ENCODE measurements at places on chromosomes 5 and 9.

- no peak for DNase-seq
Measured at GRCh38 chr9:103709366-103709765, 384.7 kb upstream of the SMC2 start.

DNA sequence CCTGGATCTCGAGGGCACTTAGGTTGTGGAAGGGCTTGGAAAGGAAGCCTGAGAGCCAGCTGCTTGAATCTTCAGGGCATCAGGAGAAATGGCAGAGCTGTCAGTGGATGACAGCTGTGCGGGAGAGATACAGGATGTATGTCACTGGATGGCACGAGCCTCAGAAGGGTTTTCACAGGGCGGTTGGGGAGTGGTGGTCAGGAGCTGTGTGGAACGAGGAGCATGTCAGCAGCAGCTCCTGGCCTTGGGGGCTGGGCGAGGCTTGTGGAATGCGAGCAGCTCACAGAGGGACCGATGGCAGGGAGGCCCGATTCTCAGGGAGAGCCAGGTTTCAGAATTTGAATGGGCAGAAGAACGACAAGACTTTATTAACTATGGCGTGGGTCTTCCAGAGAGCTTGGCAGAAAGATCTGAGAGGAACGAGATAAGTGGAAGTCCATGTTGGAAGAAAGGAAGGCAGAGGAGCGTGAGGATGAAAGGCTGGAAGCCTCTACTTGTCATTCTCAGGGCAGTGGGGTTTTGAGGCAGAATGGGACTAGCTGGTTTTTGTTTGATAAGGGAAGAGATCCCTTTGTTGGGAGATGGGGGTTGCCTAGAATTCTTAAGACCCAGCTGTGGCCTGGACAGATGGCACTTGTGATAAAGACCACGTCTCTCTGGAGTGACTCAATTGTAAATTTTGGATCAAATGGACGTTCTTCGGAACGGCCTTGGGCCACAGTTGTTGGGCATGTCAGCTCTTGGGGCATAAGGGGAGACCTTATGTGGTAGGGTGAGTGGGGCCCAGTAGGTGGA lies 60.3 kb downstream of the SNX30 start:
- no peak for DNase-seq

DNA sequence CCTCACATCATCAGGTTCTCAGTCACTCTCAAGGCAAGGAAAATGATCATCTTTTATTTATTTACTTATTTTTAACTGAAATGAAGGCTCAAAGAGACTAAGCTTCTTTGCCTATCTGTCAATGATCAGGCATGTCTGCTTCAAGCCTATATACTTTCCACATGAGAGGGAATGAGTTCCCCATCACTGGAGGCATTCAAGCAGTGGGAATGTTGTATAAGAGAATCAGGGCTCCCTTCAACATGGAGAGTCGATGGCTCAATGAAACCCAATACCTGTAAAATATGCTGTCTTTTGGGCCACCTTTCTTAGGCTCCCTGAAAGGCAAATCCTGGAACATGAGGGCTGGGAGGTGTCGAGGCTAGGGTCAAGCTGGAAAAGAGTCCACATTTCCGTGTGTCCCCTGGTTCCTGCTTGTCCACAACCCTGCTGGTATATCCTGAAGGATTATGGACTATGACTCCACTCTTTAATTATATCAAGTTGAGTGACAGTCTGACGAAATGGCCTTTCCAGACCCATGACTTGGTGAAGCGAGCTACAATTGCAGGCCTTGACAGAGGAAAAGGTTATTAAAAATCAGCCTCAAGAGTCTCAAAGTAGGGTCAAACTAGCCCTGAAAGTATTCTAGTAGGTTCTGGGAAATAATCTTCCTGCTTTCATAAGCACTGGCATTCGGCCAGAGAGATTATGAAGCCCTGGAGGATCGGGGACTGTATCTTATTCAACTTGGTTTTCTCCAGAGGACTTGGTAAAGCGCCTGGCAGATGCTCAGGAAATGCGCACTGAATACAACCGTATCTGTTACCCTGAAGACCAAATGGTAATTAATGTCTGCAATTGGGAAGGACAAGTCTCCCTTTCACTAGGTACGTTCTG lies 145.9 kb upstream of the TBC1D2 start:
- DNase-seq, result no peak

DNA sequence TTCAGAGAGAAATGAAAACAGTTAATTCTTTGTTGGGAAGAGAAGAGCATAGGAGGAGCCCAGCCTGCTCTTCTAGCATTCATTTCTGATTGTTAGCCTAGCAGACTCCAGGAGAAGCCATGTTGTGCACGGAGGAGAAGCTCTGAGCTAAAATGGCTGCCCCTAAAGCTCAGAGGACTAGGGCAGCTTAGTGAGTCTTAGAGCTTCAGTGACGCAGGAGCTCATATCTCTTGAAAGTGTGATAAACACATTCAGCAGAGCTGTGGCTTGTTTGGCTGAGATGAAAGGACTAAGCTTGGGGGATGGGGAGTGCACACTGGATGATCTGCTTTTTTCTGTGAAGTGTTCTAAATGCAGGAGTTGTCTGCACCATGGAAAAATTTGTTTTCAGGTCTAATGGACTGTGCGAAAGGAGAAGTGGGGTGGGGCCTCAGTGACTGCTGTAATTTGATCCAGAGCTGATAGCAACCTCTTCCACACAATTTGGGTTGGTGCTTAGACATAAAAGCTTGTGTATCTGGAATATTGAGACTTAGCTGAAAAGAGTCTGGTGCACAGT lies 58.5 kb downstream of the ZNF462 start:
- DNase-seq, result peak; percentile 46

- no peak for DNase-seq
Measured at GRCh38 chr9:125983681-125984080, 236.5 kb downstream of the PBX3 start.

DNA sequence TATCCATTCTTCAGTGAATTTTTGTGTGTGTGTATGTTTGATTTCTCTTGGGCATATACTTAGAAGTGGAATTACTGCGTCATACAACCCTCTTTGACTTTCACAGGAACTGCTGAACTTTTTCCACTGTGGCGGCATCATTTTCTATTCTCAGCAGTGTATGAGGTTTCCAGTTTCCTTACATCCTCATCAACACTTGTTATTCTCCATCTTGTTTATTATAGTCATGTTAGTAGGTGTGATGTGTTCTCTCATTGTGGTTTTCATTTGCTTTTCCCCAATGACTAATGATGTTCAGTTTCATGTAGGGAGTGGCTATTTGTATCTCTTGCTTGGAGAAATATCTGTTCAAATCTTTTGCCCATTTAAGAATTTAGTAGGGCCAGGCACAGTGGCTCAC lies 2.6 kb downstream of the ZNF79 start:
- no peak for DNase-seq

- DNase-seq, result no peak
Measured at GRCh38 chr5:1083823-1084605, 27.8 kb downstream of the SLC12A7 start.

- no peak for DNase-seq
Measured at GRCh38 chr9:14180093-14180959, 133.6 kb downstream of the NFIB start.

DNA sequence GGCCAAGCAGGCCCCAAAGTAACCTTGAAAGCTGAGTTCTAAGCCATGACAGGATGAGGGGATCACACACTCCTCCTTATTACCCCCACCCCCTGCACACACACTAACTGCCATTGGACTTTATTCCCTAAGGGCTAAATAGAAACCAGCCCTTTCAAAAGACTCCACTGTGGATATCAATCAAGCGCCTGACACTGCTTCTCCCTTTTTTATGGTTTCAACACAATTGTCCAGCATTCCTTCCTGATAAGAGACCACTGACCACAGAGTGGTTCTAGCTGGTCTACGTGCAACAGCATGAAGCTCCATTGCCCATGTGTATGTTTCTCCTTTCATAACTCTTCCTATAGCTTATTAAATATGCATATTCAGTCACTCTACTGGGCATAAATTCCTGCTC lies 34.7 kb downstream of the PAEP start:
- DNase-seq, result no peak

- DNase-seq, result no peak
Measured at GRCh38 chr5:14588145-14588544, 6.6 kb downstream of the OTULINL start.

DNA sequence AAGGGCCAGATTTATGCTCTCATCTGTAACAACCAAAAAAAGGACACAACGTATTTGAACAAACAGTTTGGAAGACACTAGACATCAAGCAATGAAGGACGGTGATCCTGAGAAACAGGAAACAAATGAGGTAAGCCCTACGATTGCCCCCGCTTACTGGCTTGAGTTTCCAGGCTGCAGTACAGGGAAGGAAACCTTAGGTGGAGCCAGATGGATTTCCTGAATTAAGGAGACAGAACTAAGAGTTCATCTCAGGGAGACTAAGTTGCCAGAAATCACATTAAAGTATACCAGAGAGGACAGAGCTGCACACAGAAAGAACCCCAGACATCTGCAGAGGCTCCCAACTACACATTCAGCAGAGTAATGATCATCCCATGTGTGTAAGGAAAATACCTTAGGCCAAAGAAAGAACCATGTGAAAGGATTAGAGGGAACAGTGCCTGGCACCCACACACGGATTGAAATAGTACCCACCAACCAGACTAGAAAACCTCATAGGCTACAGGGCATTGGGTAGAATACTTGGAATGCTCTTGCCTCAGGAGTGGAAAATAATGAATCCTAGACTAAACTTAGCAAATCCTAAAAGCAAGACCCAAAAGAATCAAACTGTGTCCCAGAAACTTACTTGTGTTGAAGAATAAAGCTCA lies 99.3 kb upstream of the NIPBL start:
- DNase-seq, result no peak

DNA sequence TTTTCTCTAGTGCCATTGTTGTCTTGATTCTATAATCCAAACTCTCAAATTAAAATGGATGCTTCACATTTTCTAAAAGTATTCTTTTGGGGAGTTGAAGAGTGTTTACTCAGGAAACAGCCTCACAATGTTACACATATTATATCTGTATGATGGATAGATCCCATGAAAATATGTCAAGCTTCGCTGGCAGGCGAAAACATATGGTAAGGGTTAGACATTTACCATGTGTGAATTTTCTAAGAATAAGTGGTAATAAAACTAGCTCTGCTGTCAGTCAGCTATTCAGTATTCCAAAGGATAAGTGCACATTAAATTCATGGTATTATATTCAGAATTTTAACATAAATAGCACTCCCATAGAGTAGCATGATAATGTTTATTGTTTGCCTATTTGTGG lies 13.3 kb upstream of the ADCY2 start:
- no peak for DNase-seq

GRCh38 chr5:80646926-80647325 lies 7.5 kb upstream of the MSH3 start:
- DNase-seq, result no peak

GRCh38 chr9:16069671-16070454 lies 517.0 kb downstream of the CCDC171 start:
- DNase-seq, result no peak

GRCh38 chr9:127961613-127962155 lies 19.1 kb downstream of the EEIG1 start:
- no peak for DNase-seq

- DNase-seq, result no peak
Measured at GRCh38 chr5:75960129-75960528, 123.1 kb upstream of the SV2C start.

DNA sequence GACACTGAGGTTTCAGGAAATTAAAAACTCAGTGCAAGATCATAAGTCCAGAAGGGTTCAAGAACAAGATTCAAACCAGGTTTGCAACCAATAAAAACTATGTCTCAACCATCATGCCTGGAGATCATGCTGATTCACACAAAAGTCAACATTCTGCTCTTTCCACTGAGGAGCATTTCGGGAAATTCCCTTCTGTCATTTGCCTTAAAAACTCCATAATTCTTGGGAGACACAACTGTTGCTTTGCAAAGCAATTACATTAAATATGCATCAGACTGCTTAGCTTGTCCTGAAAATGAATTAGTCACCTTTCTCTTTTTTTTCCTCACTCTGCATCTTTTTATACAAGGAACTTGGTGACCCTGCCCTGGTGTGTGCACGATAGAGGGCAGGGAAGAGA lies 275.9 kb upstream of the ZNF462 start:
- no peak for DNase-seq

DNA sequence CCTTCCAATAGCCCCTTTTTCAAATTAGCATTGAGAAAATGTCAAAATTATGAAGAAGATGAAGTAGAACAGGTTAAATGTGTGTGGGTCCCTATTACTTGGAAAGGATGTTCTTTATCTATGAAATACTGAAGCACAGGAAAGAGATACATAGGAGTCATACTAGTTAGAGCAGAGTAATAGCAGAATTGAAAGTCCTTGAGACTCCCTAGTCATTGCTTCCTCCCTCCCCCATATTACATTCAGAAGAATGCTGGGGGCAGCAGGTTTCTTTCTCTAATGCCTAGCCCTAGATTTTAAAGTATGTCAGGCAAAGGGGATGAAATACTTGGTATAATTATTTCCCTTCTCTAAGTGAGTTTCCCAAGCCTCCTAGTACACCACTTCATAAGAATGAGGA lies 4.4 kb downstream of the ZCCHC9 start:
- no peak for DNase-seq

- no peak for DNase-seq
Measured at GRCh38 chr5:113195251-113195650, 218.7 kb downstream of the DCP2 start.

DNA sequence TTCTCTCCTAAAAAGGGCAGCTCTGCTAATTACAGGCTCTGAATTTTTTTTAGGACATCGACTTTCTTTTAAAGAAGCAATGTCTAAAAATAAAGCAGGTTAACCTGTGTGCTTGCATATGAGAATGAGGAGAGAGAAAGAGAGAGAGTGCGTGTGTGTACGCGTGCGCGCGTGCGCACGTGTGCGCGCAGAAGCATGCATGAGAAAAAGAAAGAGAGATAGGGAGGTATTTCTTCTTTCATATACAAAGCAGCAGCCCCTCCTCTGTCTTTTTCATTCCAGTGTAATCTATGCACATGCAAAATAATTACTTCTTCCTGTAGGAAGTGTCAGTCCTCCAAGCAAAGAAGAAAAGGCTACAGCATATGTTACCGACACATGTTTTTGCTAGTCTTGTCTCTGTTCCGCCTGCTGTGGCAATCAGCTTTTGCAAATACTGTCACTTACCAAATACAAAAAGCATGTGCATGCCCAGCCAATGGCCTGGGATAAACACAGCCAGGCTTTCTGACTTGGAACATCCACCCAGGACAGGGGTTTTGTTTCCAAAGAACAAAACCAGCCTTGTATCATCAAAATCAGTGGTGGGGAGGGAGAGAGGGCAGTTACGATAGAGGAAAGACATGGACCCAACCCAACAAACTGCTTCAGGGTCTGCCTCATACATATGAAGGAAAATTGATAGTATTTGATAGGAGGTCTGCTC lies 252.3 kb upstream of the SLC24A2 start:
- no peak for DNase-seq

DNA sequence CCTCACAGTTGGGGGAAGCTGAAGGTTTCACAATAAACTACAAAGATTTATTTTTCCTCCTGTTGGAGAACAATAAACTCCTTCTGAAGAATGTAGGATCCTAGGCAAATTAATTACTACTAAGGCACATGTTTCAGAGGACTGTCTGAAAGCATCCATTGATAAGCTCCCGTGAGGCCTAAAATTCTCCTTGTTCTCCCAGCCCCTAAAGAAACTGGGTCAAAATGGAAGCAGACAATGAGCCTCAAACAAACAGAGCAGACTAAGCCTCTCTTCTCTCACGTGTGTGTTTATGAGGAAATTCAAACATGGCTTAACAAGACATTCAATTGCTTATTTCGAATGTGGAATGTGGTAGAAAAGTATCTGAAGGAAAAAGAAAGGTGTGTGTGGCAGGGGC lies 249.0 kb downstream of the GLIS3 start:
- no peak for DNase-seq
